ENCODE measurements at places on chromosomes 3 and 15.

GRCh38 chr3:158712443-158712842 is 19.8 kb downstream of the RARRES1 start:
- DNase-seq, result no peak

GRCh38 chr15:73781038-73781925 is 28.1 kb upstream of the INSYN1 start:
- peak; percentile 49 for DNase-seq

GRCh38 chr3:161263057-161263456 is 41.9 kb downstream of the NMD3 start:
- peak; percentile 15 for DNase-seq

DNA sequence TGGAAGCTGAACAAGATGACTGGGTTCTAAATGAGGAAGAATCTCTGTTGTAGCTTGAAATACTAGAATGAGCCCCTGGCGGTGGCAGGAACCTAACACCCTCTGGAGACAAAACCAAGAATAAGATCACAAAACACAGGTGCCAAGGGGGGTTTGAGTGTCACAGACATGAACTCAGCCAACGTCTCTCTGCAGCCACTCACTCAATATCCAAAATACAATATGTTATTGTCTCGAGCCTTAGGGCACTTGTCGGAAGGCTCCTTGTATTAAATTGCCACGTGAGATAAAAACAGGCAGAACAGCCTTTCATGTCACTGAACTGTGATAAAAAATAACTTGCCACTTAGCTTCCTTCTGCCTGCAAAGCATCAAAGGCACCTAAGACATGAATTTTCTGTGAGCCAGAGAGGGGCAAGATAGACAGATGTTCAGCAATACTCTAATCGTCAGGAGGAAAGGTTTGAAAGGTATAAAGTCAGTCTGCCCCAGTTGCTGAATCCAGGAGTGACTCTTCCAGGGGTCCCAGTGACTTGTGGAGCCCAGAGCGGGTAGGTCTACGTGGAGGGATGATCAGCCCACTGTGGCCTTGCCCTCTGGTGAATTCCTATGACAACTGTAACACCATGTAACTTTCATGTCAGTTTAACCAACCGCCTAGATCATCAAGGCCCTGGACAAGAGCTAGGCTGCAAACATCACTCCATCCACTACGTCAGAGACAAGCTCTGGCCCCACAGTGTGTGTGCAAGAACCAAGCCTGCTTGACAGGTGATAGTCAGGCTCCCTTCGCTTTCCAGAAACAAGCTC is 165.2 kb downstream of the OSBPL10 start:
- DNase-seq, result no peak

- no peak for DNase-seq
These were observed 10.5 kb downstream of the CTXND1 start for GRCh38 chr15:80241508-80241907.

GRCh38 chr3:10717756-10718155 is 98.3 kb upstream of the SLC6A11 start:
- no peak for DNase-seq

DNA sequence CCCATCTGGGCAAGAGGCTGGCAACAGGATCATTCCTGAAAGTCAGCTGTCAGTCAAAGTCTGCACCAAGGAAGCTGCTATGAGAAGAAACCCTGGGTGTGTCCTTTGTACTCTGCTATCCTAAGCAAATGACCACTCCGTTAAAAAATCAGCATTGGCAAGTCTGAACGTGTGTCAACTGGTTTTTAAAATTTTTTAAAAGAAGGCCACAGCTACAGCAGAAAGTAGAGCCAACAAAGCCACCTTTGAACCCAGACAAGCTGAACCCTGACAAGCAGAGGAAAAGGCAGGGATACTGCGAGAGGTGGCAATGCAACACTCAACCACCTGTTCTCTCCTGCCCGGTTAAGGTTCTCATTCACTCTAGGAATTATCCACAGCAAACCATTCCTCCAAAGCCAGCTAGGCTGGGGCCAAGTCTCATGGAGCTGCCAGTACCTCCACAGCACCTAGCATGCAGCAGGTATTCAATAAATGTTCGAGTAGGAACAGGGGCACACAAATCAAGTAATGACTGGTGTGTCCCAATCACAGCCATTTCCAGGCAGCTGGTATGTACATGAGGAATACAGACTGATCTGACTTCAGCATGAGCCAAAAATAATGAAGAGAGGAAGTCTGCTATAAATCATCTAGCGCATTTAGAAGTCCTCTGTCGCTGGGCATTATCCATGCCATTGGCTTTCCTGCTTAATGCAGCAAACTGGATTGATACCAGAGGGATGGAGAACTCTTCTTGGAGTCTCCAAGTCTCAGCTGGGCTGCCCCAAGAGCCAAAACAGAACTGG is 76.0 kb downstream of the ADCY5 start:
- no peak for DNase-seq

DNA sequence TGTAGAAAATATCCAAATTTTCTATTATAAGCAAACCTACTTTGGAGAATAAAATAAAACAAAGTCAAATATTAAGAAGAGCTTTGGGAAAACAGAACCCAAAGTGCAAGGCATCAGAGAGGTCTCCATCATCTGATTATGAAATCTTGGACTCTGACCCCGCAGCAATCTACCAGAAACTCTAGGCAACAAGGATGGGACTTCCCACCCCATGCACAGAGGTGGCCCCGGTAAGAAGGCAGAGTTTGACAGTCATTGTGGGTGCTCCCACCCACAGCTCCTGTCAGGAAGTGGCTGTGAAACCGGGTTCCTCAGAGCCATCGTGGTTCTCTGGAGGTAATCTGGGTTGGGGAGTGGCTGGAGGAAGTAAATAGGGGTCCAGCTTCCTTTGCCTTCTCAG is 37.0 kb upstream of the TJP1 start:
- no peak for DNase-seq

GRCh38 chr3:160097478-160097877 is 108.8 kb downstream of the IL12A start:
- DNase-seq, result no peak

- DNase-seq, result no peak
These were observed 12.8 kb downstream of the UBR1 start for GRCh38 chr15:43093026-43093425.

- no peak for DNase-seq
These were observed 129.3 kb downstream of the IQCH start for GRCh38 chr15:67383899-67384298.

DNA sequence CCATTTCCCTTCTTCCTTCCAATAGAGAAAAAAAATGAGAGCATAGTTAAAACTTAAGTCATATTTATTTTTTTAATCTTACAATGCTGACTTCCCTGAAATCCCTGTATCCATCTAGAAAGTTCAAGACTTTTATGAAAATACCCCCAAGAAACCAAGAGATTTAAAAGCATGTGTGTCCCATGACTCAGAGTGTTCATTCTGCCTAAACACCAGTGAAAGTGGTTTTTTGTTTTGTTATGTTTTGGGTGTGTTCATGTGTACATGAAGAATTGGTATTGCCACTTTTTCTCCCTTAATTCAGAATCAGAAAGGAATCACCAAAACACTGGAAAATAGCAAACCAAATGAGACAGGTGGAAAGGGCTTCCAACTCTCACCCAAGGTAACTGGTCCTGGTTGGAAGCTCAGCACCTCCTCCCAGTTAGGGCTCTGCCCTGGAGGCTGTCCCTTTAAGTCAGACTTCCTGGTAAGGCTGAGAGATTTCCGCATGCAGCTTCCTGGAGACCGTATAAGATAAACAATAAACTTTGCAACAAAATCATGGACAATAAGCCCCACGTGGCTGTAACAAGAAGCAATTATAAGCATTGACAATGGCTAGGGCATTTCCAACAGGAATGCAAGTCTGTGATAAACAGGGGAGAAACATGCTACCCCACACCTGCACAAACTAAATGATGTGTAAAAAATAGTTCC is 121.9 kb upstream of the ARHGEF3 start:
- no peak for DNase-seq

DNA sequence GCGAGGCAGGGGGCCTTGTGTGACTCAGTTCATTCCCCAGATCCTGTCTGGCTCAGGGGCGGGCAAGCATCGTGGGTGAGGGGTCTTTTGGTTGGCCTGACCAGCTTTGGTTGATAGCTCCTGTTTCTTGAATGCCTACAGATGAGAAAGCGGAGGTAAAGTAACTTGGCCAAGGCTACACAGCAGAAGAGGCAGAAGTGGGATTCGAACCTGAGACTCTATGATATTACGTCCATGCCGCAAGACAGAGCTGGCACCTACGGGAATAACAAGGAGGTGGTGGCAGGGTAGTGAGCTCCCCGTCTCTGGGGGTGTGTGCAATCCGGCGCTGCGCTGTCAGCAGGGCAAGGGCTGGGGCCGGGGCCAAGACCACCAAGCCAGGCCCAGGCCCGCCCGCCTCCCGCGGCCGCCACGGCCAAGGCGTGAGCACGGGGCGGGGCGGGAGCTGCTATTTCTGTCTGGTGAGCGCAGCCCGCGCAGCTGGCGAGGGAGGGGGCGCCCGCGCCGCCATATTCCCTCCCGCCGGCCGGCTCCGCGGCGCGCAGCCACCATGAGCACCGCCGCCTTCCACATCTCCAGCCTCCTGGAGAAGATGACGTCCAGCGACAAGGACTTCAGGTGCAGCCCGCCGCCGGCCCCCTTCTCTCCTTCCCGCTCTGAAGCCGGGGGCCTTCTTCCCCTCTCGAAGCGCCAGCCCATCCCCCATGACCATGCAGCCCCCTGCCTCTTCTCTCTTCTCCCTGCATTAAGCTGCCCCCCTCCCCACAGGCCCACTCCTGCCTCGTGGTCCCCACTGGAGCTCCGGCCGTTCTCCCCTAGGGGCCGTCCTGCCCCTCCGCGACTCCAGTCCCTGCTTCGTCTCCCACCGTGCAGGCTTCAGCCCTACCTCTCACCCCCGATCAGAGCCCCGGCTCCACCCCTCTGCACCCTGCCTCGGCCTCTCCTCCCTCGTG is at the start of gene CAND2:
Gene CAND2 (plus strand): TSS at position 510 of the 953 bp plus-strand sequence. CDS start 41 bp downstream, at position 551.
- no peak for DNase-seq

- DNase-seq, result peak; percentile 36
These were observed 15.5 kb downstream of the PAQR9 start for GRCh38 chr3:142947799-142948575.

- DNase-seq, result no peak
These were observed 325.2 kb upstream of the CTNNB1 start for GRCh38 chr3:40873934-40874699.
